ENCODE measurements at places on chromosomes 5 and 9. TPM values are rescaled to one million over a fixed set of nuclear protein-coding genes. Genes with fewer than 3 reads are reported as not detected.
A peak's percentile ranks its signal among the peaks of the same experiment; 100 is the strongest.

The NR4A3 gene
- 0.12 TPM for total RNA-seq

The PCDHGA3 gene
- 4.0 TPM for total RNA-seq

The DRD1 gene
- total RNA-seq = not detected

- no peak for DNase-seq
Measured at GRCh38 chr9:29945012-29945411, 2371.7 kb upstream of the C9orf72 start.

GRCh38 chr9:87337335-87338087 is 160.2 kb upstream of the DAPK1 start:
- DNase-seq = peak; percentile 3

GRCh38 chr5:6402939-6403338 is 24.6 kb upstream of the MED10 start:
- no peak for DNase-seq

Data from glomerular endothelial cell (primary cell).